ENCODE measurements at places on chromosomes 1 and 21. TPM values are rescaled to one million over a fixed set of nuclear protein-coding genes. Genes with fewer than 3 reads are reported as not detected.
A peak's percentile ranks its signal among the peaks of the same experiment; 100 is the strongest.

The CD84 gene
- not detected for total RNA-seq

DNA sequence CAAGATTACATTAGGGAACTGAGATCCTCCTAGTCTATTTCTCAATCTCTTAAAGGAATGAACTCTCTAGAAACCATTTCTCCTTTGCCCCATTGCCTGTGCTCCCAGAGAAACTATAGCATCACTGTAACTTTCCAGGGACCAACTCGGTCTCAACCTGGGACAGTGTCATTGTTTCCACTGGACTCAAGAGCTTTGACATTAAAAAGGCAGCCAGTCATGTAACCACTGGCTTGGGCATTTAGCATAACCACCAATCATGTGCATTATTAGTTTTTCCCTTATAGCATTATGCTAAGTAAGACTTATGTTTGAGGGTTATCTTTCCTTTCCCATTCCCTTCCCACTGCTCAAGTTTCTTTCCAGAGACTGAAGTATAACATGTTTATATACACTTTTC, 18.2 kb downstream of the TEX38 start:
- H3K27me3 ChIP-seq, result no peaks in the 10 kb centered on the region
- H3K4me1 ChIP-seq, result 0 out of 2 replicates have a peak, but pooled peaks cover 4% of the 10 kb centered on the region
- peaks cover 33% of the 10 kb centered on the region for H3K36me3 ChIP-seq
- H3K4me3 ChIP-seq, result no peak overlapping the region
- DNase-seq, result no peak

DNA sequence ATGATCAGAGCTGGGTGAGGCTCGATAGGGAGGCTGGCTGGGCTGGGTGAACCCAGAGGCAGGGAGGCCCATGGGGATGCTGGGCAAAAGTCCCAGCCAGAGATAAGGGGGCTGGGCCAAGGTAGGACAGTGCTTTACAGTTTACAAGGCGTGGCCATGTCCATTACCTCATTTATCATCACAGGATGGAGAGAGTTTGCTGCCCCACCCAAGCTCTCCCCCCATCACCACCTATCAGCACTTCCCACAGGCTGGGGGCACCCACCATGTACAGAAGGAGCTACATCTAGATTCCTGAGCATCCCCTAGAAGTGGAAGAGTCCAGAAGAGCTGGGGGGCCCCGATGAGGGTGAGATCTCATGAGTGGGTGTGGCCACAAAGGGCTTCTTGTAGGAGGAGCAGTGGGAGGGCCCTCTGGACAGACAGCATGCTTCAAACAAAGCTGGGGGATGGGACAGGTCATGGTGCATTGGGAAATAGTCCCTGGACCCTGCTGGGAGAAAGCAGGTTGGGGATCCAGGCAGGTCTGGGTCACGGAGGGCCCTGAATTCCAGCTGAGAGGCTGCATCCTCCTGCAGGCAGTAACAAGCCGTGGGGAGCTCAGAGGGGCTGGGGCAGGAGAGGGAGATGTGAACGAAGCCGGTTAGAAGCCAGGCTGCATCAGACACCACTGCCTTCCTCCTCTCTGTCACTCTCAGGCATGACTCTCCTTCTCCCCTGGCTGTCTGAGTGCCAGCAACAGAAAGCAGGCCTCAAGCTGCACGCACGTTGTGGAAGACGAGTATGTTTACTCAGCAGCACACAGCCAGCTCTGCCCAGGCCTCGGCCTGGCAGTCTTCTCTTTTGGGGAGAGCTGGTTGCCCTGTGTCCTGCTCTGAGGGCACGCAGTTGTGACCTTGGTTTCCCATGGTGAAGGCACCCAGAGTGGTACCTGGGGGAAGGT, 202.3 kb downstream of the HIVEP3 start:
- peaks cover 20% of the 10 kb centered on the region for H3K4me1 ChIP-seq
- H3K27ac ChIP-seq, result no peak overlapping the region
- H3K4me3 ChIP-seq, result no peak overlapping the region
- no peak for DNase-seq
- no peaks in the 10 kb centered on the region for H3K27me3 ChIP-seq

- no peak for DNase-seq
- no peak overlapping the region for H3K27ac ChIP-seq
- no peaks in the 10 kb centered on the region for H3K4me1 ChIP-seq
- H3K27me3 ChIP-seq, result no peaks in the 10 kb centered on the region
- H3K36me3 ChIP-seq, result no peaks in the 10 kb centered on the region
- H3K4me3 ChIP-seq, result no peak overlapping the region
Observed at GRCh38 chr21:14673649-14674048, 127.5 kb upstream of the SAMSN1 start.

DNA sequence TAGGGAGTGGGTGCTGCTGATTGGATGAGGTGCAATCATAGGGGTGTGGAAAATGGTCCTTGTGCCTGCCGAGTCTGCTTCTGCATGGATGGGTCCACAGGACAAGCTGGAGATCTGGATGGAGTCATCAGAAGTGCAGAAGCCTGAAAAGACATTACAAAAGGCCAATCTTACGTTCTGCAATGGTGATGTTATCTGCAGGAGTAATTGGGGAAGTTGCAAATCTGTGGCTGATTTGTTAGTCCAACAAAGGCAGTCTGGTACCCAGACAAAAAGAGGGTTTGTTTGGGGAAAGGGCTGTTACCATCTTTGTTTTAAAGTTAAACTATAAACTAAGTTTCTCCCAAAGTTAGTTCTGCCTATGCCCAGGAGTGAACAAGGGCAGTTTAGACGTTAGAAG, 166.5 kb downstream of the PGBD5 start:
- no peak for DNase-seq
- H3K4me3 ChIP-seq, result no peak overlapping the region
- peaks cover 47% of the 10 kb centered on the region for H3K36me3 ChIP-seq
- no peaks in the 10 kb centered on the region for H3K4me1 ChIP-seq
- no peaks in the 10 kb centered on the region for H3K27me3 ChIP-seq

GRCh38 chr1:211640301-211640630, 35.2 kb downstream of the NEK2 start:
- no peak for DNase-seq
- H3K36me3 ChIP-seq, result no peaks in the 10 kb centered on the region
- H3K4me3 ChIP-seq, result 0 out of 2 replicates have a peak overlapping the region, but pooled peaks have one; percentile 8
- H3K27ac ChIP-seq, result peak overlapping the region; percentile 92

DNA sequence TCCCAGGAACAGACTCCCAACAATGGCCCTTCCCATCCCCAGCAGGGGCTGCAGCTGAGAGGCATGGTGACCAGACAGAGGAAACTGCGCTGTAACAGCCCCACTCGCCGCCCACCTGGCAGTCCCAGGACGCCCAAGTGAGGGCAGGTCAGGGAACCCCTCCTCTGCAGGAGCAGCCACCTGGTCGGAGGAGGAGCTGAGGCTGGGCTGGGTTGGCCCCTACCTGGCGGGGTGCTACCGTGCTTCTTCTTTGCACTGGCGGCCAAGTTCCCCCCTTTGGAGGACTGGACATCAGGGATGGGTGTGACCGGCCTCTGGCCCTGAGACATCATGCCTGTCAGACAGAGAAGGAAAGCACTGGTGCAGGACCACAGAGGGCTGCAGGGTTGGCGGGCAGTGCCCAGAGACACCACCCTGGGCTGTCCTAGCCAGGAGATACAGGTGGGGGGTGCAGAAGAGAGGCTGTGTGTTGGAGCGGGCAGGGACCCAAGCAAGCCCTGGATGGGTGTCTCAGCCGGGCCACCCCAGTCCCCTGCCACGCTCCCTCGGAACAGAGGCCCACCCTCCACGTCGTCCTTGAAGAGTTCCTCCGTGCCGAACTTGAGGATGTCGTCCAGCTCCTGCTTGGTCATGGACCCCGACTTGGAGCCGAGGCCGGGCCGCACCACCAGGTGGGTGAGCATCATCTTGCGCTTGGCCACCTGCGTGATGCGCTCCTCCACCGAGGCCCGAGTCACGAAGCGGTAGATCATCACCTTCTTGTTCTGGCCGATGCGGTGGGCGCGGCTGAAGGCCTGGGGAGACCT, 51.6 kb downstream of the CHD5 start:
- no peak overlapping the region for H3K4me3 ChIP-seq
- peaks cover 2% of the 10 kb centered on the region for H3K27me3 ChIP-seq
- no peak overlapping the region for H3K27ac ChIP-seq
- DNase-seq, result no peak
